ENCODE measurements at places on chromosomes 5 and 9. TPM values are rescaled to one million over a fixed set of nuclear protein-coding genes. Genes with fewer than 3 reads are reported as not detected.

RBM27 gene
- 15.3 TPM for total RNA-seq

AQP7 gene
- not detected for total RNA-seq

TRPM3 gene
- not detected for total RNA-seq

TMOD1 gene
- 0.42 TPM for total RNA-seq

PSD2 gene
- 0.13 TPM for total RNA-seq

GRCh38 chr5:95080030-95080429 is 204.9 kb downstream of the MCTP1 start:
- DNase-seq, result peak; percentile 14

DNA sequence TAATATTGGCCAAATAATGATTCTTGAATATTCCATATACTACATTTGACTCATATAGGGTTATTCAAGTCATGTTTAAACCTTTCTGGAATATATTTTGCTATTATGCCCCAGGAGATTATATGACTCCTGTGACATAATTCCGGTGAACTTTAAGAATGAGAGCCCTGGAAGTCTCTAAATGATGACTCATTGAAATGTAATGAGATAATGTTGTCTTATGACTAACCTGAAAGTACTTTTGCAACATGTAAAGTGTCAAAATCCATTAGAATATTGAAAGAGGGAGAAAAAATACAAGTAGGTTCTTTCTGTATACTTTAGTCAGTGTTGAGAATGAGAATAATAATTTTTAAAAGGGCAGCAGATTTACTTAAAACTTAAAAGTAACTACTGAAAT is 830.4 kb downstream of the MAT2B start:
- no peak for DNase-seq

DNA sequence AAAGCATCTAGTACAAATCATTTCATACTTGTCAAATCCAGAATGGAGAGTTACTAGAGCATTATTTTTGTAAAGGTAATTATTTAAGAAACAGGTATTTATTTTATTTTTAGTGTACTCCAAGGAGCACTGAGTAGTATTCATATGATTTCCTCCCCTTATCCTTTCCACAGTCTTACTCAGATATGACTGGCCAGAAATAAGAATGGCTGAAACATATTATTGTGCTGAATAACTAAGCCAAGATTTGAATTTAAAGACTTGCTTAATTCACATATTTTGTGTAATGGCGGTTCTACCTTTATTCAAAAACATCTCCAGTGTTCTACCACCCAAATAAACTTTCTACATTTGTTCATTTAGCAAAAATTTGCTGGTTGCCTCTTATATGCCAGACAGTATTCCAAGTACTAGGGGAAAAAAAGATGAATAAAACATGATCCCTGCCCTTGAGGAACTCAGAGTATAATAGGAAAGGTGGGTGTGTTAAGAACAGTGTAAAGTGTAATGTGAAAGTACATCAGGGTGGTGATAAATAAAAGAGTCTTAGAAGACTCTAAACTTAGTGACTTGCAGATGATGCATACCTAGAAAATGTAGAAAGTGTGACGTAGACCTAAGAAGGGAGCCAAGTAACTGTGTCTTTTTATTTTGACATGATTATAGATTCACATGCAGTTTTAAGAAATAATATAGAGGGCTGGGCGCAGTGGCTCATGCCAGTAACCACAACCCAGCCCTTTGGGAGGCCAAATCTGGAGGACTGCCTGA is 110.4 kb upstream of the GRHPR start:
- DNase-seq, result peak; percentile 71

- DNase-seq, result no peak
Observed at GRCh38 chr9:4838189-4838546, 45.4 kb downstream of the RCL1 start.

DNA sequence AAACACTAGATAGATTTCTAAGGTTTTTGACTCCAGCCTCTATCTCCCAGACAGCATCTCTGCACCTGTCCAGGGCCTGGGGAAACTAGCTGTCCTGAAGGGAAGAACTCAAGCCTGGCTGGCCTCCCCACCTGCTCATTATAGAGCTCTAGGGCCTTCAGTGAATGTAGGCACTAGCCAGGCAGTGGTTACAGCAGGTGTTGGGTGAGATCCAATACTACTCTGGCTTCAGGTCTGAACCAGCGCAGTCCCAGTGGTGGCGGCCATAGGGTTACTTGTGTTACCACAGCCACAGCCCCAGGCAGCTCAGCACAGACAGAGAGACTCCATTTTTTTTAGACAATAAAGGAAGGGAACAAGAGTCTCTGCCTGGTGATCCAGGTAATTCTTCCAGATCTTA is 449.2 kb downstream of the IRX1 start:
- no peak for DNase-seq

DNA sequence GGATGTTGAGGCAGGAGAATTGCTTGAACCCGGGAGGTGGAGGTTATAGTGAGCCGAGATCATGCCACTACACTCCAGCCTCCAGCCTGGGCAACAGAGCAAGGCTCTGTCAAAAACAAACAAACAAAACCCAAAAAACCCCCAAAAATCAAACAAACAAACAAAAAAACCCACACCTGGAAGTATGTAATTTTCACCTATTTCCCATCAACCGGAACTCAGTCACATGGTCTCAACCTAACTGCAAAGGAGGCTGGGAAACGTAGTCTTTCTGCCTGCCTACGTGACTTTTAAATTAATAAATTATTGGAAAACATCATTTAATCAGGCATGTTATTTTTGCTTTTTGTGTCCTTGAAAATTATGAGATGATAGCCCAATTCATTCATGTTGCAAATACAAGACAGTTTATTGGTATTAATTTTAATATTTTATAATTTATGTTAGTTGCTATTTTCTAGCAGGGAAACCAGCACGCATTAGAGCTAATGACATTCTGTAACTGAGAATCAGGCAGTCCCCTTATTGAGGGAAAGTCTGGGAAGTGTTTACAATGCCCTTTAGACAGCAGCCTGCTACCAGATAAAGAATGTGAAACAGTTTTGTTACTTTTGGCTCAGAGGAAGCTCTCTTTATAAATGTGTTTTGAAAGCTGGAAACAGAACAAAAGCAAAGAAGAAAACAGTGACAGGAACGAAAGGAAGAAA is 110.3 kb downstream of the NXNL2 start:
- no peak for DNase-seq

DNA sequence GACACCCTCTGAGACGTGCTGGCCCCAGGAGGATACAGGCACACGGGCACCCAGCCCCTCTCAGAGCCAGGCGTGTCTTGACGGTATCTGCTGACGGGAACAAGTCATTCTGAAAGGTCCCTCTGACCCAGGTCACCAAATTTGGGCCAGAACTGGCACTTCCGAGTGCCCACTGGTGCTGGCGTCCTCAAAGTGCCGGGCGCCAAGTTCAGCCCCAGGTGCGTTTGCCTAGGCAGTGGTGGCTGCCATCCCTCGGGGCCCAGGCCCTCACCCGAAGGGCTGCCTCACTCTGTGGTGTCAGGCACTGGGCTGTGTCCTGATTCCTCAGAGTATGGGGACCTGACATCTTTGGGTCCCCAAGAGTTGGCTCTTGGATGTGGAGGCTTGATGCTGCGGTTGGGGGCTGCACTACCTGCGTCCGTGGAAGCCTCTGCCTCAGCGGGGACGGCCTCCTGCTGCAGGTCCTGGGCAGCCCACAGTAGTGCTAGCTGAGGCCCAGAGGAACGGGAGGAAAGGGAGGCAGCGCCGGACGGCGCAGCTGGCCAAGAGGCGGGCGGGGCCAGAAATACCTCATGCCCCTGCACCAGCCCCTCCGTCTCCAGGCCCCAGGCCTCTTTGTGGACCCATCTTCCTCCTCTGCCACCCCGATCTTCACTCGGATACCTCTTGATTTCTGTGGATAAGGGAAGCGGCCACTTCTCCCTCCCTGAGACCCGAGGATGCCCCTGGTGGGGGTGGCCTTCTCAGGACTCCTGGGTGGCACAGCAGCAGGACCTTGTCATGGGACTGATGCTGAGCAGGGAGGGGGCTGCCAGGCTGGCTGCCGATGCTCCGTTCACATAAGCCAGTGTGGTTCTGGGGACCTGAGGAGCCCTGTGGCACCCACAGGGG is 109.4 kb upstream of the LMX1B start:
- no peak for DNase-seq

DNA sequence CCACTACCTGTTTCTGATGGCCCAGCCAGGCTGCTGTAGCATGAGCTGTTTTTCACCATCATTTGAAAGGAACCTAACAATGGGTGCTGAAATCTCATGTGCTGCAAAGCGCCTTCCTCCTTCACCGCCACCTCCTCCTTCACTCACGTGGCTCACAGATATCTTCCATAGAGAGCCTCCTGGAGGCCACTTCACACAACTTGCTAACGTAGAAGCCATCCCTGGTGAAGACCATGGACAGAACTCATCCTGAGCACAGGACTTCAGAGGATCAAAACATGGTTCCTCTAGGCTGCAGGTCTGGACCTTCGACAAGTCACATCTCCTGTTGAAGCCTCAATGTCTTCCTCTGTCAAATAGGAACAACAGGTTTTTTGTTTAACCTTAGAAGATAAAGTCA is 155.5 kb upstream of the RAD23B start:
- no peak for DNase-seq

DNA sequence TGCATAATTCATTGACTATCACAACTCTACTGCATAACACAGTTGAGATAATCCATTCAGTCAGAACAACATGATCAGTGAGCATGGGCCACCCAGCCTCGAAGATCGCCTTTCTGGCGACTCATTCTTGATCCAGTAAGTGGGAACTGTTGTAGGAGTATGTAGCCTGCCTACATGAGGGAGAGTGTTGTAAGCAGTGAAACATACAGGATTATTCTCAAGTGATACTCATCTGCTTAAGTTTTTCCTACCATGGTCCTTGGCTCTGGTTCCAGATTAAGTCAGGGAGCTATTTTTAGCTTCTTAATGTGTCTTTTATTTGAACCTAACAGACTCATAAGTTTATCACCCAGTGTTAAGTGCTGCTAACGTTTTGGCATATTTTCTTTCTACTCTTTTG is 44.0 kb downstream of the TNPO1 start:
- DNase-seq, result peak; percentile 38

Measured in HFFc6 (cell line).